NCI-H2081 (cell line): ENCODE measurements at places on chromosomes 16 and 17.

GRCh38 chr16:13194766-13195165 is 293.4 kb downstream of the SHISA9 start:
- DNase-seq: no peak

GRCh38 chr17:18371455-18371854 is 6.1 kb upstream of the EVPLL start:
- DNase-seq: no peak

GRCh38 chr17:964876-965275 is 14.7 kb downstream of the NXN start:
- no peak for DNase-seq

- DNase-seq: no peak
These were observed 13.7 kb downstream of the TENT4B start for GRCh38 chr16:50166511-50167500.

DNA sequence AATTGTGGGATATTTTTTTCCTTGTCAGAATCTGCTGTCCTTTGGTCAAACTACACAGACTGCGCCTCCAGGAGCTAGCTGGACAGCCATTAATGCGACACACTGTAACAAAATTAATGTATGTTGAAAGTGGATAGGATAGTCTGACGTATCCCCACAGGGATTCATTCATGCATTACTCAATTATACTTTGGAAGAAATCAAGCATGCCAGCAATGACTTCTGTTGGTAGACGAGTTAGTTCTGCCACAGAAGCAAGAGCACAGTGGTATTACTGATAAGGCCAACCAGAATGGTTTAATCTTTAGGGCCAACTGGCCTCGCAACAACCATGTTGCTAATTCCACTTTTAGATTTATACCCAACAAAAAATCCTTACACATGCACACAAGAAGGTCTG is 106.4 kb upstream of the TOB1 start:
- no peak for DNase-seq

DNA sequence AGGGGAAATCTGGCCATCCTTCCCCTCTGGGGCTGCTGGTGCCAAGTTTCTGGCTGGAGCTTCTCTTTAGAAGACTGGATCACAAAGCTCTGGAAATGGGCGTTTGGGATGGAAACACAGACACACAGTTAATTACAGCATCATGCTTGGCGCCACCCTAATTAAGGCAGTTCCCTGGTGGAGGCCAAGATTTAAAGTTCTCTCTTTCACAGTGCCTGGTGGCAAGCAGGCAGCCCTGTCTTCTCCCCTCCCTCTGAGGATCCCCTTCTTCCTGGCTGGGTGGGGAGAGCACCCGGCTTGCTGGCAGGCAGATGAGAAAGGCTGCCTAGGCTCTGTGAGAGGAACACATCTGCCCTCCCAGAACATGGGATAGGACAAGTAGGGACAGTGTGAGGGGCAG is 59.0 kb upstream of the NKD1 start:
- no peak for DNase-seq

DNA sequence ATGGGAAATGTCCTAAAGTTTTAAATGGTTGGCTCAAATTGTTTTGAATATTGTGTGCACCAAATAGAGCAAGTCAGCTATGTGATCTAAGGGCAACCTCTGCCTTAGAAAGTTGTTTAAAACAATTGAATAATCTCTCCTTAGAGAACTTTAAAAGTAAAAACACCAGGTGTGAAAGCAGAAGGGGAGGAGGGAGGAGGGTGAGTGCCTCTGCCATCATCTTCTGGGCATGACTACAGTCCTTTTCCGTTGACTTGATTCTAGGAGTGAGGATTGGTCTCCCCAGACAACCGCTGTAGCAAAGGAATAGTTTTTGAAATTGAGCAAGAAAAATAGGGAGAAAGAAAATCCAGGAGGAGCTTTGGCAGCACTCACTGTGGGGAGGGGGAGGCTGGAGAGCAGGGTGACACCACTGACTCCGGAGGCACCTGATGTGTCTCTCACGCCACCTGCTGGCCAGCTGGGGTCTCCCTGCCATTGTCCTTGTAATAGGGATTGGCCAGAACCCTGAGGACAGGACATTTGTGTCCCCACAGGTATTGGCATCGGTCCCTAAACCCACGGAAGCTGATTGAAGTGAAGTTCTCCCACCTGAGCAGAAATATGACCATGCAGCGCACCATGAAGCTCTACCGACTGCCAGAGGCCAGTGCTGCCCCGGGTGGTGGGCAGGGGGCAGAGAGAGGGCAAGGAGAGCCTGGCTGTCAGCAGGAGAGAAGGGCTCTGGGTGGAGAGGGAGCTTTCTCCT is 33.3 kb downstream of the PLCD3 start:
- peak; percentile 82 for DNase-seq

DNA sequence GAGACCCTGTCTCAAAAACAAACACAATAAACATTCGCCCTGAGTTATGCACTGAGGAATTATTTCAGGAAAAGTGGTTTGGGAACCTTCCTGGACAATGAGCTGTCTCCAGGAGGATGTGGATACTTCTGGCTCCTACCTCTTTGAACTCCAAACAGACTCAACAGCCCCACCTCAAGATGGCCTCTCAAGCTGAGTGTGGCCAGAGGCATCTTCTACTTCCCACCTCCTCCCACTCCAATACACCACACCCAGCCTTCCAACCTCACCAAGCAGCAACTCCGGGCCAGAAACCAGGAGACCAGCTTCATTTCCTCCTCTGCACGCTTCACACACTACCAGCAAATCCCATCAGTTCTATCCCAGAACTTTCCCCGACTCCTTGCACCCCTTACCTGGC is 11.6 kb downstream of the HBQ1 start:
- no peak for DNase-seq

DNA sequence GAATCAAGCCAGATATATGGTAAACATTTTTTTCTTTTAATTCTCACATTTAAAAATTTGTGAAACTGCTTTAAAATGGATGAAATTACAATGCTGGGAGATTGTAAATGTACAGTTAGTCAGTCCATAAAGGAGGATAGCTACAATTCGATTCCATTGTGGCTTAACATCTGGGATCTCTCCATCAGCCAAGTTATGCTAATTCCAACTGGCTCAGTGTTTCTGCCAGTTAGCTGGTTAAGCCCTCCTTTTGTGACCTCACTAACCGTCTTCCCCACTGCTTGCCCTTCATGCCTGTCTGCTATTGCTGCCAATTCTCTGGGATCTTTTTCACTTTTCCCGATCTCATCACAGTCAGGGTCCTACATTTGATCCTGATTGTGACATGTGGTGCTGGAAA is 1347.6 kb downstream of the CDH11 start:
- no peak for DNase-seq

DNA sequence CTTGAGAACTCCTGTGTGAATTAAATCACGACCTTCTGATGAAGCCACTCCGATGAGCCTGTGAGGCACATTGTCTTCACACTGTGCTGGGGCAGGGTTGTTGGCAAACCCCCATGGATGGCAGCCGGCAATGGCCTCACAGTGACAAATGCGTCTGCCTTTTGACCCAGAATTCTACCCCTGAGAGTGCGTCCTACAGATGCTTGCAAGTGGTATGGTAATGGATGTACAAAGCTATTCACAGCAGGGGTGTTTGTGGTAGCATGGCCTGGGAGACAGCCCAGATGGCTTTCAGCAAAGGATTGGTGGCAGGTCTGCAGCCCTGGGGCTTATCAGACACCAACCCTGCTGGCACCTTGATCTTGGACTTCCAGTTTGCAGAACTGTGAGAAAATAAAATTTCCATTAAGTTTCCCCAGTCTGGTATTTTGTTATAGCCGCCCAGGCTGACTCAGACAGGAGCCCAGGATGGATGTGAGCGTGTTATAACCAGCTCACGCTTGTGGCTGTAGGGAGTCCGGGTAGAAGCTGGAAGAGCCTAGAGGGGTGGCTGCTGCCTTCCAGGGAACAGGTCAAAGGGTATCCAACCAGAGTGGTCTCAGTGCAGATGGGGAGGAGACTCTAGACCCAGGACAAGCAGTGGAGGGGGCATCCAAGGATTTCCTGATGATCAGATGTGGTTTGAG is 10.1 kb downstream of the AFMID start:
- DNase-seq: no peak

- DNase-seq: no peak
These were observed 2.9 kb upstream of the FLCN start for GRCh38 chr17:17239832-17240231.

DNA sequence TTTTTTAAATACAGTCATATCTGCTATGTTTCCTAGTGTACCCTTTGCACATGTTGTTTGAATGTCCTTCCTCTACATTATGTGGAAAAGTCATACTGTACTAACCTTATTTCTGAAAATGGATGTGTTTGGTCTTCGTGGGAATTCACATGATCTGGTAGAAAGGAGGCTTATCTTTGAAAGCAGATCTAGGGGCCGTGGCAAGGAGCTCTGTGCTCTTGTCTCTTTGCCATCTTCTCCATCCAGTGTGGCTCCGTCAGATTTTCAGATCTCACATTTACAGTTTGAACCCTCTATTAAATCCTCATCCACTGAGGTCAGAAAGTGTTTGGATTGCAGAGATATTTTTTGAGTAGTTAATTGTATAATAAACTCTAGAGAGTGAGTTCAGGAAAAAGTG is 32.9 kb downstream of the MAP2K4 start:
- DNase-seq: no peak

- peak; percentile 77 for DNase-seq
These were observed 716 bp downstream of the TMEM94 start for GRCh38 chr17:75457047-75457654.

- no peak for DNase-seq
These were observed 504 bp downstream of the ZNF263 start for GRCh38 chr16:3283543-3284447.

GRCh38 chr16:84005391-84005790 is 37.2 kb downstream of the SLC38A8 start:
- DNase-seq: no peak

GRCh38 chr16:79839466-79840341 is 239.2 kb upstream of the MAF start:
- DNase-seq: no peak

DNA sequence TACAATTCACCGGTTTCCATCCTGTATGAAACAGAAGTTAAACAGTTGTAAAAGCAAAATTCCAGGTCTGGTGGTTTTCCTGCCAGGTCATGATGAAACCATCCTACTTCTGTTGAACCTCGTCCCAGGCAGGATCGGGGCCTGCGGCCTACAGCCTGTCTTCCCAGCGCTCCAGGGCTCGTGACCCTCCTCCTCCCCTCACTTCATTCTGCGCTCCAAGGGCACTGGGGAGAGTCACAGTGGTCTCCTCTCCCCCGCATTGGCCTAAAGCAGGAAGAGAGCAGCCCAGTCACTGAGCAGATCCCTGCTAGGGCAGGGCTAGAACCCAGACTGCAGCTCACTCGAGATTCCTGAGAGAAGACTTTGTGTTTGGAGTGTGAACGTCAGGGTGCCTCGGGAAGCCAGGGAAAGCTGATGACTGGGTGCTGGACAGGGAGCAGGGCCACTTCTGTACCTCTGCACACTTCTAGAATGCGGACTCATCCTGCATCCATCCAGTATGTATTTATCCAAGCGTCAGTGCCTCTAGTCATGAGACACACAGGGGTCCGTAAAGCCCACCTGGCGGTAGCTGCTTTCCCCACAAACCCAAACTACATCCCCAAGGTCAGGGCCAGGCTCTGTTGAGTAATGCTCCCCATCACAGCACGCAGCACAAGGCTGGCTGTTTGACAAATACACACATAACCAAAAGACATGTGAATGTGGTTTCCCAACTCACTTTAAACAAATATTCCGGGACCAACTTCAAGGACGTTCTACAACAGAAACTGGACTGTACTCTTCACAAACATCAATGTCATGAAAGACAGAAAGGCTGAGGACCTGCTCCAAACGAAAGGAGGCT is 1.7 kb upstream of the ITGAE start:
- no peak for DNase-seq

DNA sequence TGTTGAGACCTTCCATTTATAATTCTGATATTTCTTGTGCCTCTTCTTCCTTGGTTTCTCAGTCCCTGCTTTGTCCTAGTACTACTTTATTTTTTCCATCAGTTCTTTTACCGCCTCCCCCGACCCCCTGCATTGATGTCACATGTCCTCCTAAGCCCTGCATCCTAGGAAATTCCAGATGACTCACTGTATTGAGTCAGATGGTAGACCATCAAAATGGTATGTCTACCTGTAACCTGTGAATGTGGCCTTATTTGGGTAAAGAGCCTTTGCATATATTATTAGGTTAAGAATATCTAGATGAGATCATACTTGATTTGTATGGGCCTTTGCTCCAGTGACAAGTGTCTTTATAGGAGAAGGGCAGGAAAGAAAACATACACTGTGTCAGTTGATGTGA is 515.3 kb upstream of the CA10 start:
- no peak for DNase-seq

DNA sequence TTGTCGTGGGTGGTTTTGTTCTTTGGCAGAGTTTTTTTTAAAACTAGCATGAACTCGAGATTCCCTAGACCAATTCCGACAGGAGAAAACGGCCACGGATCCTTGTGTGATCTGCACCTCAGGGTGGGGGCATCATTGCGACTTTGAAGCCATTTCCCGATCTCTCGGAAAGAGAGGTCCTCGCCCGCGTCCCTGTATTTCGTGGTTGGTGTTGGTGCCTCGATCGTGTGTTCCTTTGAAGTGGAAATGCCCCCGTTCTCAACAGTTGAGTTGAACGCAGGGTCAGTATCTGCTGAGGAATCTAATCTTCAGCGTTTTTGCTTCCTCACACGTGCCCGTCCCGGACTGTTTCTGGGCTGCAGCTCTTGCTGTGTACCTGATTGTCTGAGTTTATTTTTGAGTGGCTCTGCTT is 1.1 kb downstream of the CRAMP1 start:
- no peak for DNase-seq

DNA sequence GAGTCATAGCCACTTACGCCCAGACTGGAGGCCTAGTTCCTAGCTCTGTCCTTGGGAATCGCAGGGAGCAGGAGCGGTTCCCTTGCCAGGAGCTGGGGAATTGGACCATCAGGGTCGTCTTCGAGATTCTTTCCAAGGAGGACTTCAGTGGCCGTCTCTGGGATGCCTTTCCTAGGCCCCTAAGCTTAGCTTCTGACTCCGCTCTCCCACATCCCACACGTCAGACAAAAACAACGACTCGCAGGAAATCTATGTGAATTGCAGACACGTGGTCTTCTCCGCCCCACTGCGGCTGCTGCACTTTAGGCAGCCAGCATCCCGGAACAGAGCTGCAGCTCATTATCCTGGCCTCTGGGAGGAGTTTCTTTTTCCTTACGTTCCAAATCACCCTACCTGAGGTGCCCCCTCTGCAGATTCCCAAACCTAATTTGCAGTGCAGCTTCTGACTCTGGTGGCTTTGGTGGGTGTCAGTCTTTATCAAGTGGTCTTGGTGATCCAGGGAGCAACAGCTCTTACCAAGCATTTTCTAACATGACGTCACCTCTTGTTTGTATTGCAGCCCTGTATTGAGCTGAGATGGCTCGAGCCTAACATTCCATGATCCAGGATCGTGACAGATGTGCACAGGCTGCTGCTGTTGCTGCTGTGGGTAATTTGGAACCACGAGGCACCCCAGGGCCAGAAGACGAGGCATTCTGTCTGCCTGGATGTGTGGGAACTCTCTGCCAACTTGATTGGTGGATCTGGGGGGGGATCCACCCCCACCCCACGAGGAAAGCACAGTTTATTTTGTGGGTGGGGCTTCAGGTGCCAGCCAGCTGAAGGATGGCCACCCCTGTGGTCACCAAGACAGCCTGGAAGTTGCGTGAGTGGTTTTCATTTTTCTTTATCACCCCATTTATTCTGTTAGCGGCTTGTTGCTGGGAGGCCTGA is 1.1 kb downstream of the KATNB1 start:
- DNase-seq: peak; percentile 51
